ENCODE measurements at places on chromosomes 3 and 15. TPM values are rescaled to one million over a fixed set of nuclear protein-coding genes. Genes with fewer than 3 reads are reported as not detected.

GRCh38 chr15:45112591-45113379 lies 1.2 kb downstream of the DUOX2 start:
- H3K4me3 ChIP-seq = peak overlapping the region; percentile 55
- H3K27ac ChIP-seq = no peak overlapping the region
- no peaks in the 10 kb centered on the region for H3K36me3 ChIP-seq

- peak overlapping the region; percentile 89 for H3K27ac ChIP-seq
- peaks cover 81% of the 10 kb centered on the region for H3K4me1 ChIP-seq
Measured at GRCh38 chr3:30629746-30630145, 23.3 kb downstream of the TGFBR2 start.

DNA sequence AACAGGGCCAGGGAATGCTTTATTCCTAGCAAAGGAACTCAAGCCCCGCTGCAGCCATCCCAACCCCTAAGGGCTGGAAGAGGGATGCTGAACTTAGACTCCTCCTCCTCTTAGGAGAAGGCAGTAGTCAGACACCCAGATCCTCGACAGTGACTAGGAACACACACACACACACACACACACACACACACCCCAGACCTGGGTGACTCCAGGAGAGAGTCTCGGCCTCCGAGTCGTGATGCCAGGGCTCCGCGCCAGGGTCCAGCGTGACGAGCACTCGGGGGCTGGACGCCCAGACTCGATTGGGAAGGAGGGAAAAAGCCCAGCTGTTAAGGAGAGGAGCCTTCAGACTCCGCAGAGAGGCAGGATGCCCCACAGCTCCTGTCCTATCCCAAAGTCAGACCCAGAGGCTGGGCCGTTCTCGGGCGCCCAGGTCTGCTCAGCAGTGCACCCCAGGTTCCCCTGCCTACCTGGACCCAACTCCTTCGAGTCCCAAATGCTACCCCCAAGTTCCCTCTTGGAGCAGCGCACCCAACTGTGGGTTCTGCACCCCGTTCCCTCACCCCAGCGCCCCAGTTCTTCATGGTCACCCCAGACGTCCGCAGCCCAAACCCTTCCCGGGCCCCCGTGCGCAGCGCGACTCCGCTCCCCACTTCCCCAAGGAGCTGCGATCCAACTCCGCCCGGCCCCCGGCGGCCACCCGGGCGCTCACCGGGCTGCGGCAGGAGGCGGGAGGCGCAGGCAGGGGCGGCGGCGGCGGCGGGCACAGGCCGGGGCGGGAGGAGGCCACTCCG lies 421 bp downstream of the BMF start:
- peaks cover 23% of the 10 kb centered on the region for H3K27me3 ChIP-seq
- H3K4me3 ChIP-seq = peak overlapping the region; percentile 91
- no peaks in the 10 kb centered on the region for H3K36me3 ChIP-seq
- no peak for DNase-seq
- H3K4me1 ChIP-seq = peaks cover 45% of the 10 kb centered on the region

DNA sequence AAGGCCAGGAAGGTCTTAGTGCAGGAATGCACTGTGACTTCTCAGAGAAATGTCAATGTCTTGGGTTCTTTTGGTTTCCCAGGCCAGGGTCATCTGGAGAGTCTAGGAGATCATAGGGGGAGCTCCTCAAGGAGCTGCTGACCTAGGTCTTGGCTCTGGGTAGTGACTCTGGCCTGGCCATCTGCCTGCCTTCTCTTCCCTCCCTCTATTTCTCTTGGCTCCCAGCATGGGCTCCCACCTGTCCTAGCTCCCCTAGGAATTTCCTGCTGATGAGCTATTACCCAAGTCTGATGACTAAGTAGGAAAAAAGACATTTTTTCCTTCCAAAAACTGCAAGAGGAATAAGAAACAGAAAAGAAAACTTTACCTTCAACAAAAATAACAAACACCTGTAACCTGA lies 57.4 kb downstream of the BSN start:
- no peaks in the 10 kb centered on the region for H3K4me1 ChIP-seq
- H3K4me3 ChIP-seq = no peak overlapping the region
- DNase-seq = no peak

DNA sequence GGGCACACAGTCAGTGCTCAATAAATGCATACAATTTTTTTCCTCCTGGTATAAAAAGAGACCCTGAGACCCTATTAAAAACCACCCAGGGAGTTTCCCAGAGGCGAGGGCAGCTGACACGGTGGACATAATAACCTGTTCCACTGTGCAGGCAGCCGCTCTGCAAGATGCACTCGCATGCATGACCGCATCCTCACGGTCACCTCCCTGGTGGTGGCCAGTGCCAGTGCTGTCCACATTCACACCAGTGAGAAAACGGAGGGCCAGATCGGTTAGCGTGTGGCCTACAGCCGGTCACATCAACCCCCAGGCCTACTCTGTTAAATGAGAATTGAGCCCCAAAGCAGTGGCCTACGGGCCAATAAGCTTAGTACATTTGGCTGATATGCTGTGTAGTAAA lies 24.8 kb downstream of the SH3BP5 start:
- H3K4me3 ChIP-seq = no peak overlapping the region
- peaks cover 50% of the 10 kb centered on the region for H3K4me1 ChIP-seq
- DNase-seq = no peak
- H3K36me3 ChIP-seq = peaks cover 10% of the 10 kb centered on the region
- H3K27me3 ChIP-seq = no peaks in the 10 kb centered on the region
- no peak overlapping the region for H3K27ac ChIP-seq

DNA sequence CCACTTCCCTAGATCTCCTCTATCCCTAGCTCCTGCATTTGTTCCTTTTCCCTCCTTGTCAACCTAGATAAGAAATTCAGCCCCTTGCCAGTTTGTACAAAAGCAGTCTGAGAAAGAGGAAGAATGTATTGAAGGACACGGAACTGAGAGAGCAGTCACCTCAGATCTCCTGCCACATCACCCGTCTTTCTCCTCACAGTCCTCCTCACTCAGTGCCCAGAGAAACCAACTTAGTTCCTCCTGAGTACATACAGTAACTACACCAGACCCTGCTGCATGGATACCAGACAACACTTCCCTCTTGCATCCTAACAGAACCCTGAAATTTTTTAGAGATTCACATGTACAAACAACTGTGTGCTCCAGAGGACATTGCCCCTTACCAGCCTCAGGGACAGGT lies 563.6 kb upstream of the ADAMTS9 start:
- H3K4me3 ChIP-seq = no peak overlapping the region
- H3K27me3 ChIP-seq = no peaks in the 10 kb centered on the region
- H3K36me3 ChIP-seq = no peaks in the 10 kb centered on the region
- H3K27ac ChIP-seq = no peak overlapping the region
- H3K4me1 ChIP-seq = no peaks in the 10 kb centered on the region

- DNase-seq = no peak
- peaks cover 22% of the 10 kb centered on the region for H3K4me1 ChIP-seq
- peaks cover 13% of the 10 kb centered on the region for H3K36me3 ChIP-seq
- no peak overlapping the region for H3K27ac ChIP-seq
Measured at GRCh38 chr3:46017720-46018119, 9.6 kb downstream of the XCR1 start.

- H3K4me1 ChIP-seq = peaks cover 2% of the 10 kb centered on the region
- no peak overlapping the region for H3K4me3 ChIP-seq
- peaks cover 9% of the 10 kb centered on the region for H3K27me3 ChIP-seq
- no peak overlapping the region for H3K27ac ChIP-seq
- peaks cover 2% of the 10 kb centered on the region for H3K36me3 ChIP-seq
- no peak for DNase-seq
Measured at GRCh38 chr3:23611737-23612295, 193.9 kb upstream of the UBE2E1 start.

GRCh38 chr15:27816790-27817189 lies 282.3 kb downstream of the OCA2 start:
- no peaks in the 10 kb centered on the region for H3K36me3 ChIP-seq
- H3K4me3 ChIP-seq = no peak overlapping the region
- no peak overlapping the region for H3K27ac ChIP-seq
- H3K27me3 ChIP-seq = no peaks in the 10 kb centered on the region
- no peak for DNase-seq
- no peaks in the 10 kb centered on the region for H3K4me1 ChIP-seq

GRCh38 chr3:12700800-12701199 lies 36.9 kb upstream of the RAF1 start:
- no peak overlapping the region for H3K27ac ChIP-seq
- H3K4me3 ChIP-seq = no peak overlapping the region
- H3K4me1 ChIP-seq = no peaks in the 10 kb centered on the region
- H3K36me3 ChIP-seq = no peaks in the 10 kb centered on the region

- H3K4me1 ChIP-seq = peaks cover 51% of the 10 kb centered on the region
- peaks cover 20% of the 10 kb centered on the region for H3K36me3 ChIP-seq
- DNase-seq = no peak
- H3K4me3 ChIP-seq = peak overlapping the region; percentile 96
- no peaks in the 10 kb centered on the region for H3K27me3 ChIP-seq
Measured at GRCh38 chr3:16888785-16889607, 4.2 kb downstream of the PLCL2 start.

GRCh38 chr15:75598361-75598760 lies 19.2 kb upstream of the PTPN9 start:
- no peaks in the 10 kb centered on the region for H3K27me3 ChIP-seq
- peak; percentile 12 for DNase-seq
- H3K27ac ChIP-seq = peak overlapping the region; percentile 92
- H3K4me3 ChIP-seq = peak overlapping the region; percentile 76

GRCh38 chr3:148998715-148999423 lies 7.5 kb downstream of the GYG1 start:
- H3K36me3 ChIP-seq = peaks cover 51% of the 10 kb centered on the region
- no peaks in the 10 kb centered on the region for H3K27me3 ChIP-seq
- no peak for DNase-seq
- peak overlapping the region; percentile 66 for H3K4me3 ChIP-seq
- H3K4me1 ChIP-seq = peaks cover 34% of the 10 kb centered on the region

DNA sequence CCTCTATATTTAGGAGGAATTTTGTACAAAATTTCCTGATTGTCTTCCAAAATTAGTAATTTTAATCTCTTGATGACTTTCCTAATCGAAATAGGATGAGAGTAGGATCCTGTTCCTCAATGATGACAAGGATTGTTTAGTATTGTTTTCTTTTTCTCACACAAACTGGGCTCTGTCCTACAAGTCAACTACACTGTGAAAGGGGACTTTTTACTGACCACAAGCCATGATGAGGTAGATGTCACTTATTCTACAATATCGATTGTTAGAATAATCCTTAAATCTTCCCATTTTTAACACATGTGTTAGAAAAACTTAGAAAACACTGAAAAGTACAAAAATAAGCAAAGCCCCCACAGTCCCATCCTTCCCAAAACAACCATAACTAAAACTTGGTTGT lies 35.8 kb upstream of the TSC22D2 start:
- DNase-seq = no peak
- H3K27ac ChIP-seq = no peak overlapping the region
- H3K27me3 ChIP-seq = peaks cover 2% of the 10 kb centered on the region
- H3K4me1 ChIP-seq = peaks cover 1% of the 10 kb centered on the region

DNA sequence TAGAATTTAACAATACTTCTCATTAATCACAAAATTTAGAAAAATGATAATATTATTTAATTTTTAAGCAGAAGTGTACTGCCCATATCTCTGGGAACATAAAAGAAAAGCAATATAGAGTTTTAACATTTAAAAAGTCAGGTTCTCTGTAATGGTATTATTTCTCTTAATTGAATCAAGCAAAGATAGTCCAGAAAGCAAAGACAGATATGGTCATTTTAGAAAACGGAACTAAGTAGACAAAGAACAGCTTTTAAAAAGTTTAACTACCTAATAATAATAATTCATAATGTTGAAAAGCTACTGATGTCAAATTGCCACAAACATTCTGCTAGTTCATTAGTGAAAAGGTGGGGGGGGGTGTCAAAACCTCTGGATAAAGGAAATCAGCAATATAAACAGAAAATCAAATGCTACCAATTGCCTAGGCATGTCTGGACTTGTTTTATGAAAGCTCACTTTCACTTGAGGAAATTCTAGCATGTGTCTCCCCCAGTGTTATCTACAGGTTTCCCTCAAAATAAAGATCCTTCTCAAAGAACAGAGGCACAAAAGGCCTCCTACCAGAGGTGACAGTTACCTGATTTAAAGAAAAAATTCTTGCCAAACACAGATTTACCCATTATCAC lies 1.7 kb downstream of the ZMAT3 start:
- H3K27me3 ChIP-seq = no peaks in the 10 kb centered on the region
- peak overlapping the region; percentile 72 for H3K4me3 ChIP-seq
- peak overlapping the region; percentile 35 for H3K27ac ChIP-seq
- H3K4me1 ChIP-seq = peaks cover 23% of the 10 kb centered on the region
- DNase-seq = no peak
- H3K36me3 ChIP-seq = peaks cover 21% of the 10 kb centered on the region

DNA sequence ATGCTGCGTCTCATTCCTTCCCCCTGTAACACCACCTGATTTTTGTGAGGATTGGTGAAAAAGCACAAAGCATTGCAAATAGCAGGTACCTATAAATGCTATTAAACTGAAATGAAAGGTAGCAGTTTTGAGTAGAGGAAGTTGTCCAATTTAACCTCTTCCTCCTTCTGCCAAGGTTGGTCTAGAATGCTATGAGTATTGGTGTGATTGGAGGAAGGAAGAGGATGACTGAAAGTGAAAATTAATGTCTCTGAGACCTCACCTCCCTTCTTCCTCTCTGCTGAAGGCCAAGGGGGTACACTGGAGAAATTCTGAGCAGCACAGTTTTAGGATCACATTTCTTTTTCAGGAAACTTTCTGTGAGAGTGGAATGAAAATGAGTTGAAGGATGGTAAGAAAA lies 94.4 kb downstream of the DTWD1 start:
- no peak for DNase-seq
- H3K27me3 ChIP-seq = no peaks in the 10 kb centered on the region
- H3K36me3 ChIP-seq = peaks cover 14% of the 10 kb centered on the region
- peaks cover 14% of the 10 kb centered on the region for H3K4me1 ChIP-seq
- peak overlapping the region; percentile 62 for H3K4me3 ChIP-seq
- peak overlapping the region; percentile 57 for H3K27ac ChIP-seq

Gene CADM2
- total RNA-seq = 0.47 TPM

Gene SUSD5
- total RNA-seq = not detected

Gene DNAJA4
- 28.5 TPM for total RNA-seq

Gene TNFAIP8L3
- 0.17 TPM for total RNA-seq

Gene DPPA2
- not detected for total RNA-seq

Gene LDHAL6B
- total RNA-seq = not detected

Gene TLR9
- 1.6 TPM for total RNA-seq

Gene AGBL1
- total RNA-seq = not detected

Gene SENP7
- 42.5 TPM for total RNA-seq

Gene MYO5A
- total RNA-seq = 36.3 TPM

Gene PPP1R14D
- not detected for total RNA-seq

Gene AHSG
- not detected for total RNA-seq

Gene SAXO2
- total RNA-seq = 1.3 TPM

All from activated naive CD8-positive, alpha-beta T cell treated with anti-CD3 and anti-CD28 coated beads, Interleukin-2, amount 10 ng/mL, durations not matched to agents 7 days and 5 days (primary cell).